ENCODE measurements at places on chromosomes 4 and X.

- no peak for DNase-seq
Measured at GRCh38 chr4:70920592-70920991, 18.4 kb downstream of the MOB1B start.

DNA sequence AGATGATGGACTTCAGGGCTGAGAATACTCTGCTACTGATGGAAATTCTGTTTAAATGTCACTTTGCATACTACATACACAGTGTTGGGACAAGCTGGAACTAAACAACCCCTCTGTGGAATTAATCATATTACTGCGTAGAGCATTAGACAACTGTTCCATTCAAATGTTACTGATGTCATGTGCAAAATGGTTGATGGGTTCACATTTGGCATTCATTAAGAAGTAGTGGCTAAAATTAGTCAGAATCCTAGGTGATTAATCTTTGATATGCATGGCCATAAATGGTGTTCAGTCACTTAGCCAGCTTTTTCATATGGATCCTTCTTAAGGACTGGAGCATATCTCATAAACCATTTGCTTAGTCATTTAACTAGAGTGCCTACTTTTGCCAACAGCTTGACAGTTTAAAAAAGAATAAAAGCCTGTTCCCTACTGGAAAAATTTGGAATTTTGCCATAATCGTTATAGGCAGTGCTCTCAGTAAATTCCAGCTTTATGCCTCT, 105.2 kb downstream of the RNF150 start:
- DNase-seq: no peak

DNA sequence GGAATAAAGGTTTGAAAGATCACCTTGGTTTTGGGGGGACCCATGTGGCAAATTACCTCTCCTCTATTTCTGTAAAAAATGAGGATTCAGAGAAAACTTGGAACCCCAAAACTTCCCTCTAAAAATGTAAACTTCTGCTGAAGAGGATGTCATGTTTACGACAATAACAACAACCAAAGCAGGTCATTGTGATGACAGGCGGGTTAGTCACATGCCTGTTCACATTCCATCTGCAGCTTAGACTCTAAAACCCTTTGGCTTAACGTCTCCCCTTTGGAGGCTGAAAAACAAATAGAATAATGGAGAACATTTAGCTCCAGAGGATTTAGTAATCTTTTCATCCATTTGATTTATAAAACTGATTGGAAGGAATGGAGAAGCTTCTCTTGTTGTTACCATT, 75.0 kb upstream of the FAM9C start:
- DNase-seq: no peak

- no peak for DNase-seq
Measured at GRCh38 chr4:127007305-127007704, 625.5 kb upstream of the INTU start.

DNA sequence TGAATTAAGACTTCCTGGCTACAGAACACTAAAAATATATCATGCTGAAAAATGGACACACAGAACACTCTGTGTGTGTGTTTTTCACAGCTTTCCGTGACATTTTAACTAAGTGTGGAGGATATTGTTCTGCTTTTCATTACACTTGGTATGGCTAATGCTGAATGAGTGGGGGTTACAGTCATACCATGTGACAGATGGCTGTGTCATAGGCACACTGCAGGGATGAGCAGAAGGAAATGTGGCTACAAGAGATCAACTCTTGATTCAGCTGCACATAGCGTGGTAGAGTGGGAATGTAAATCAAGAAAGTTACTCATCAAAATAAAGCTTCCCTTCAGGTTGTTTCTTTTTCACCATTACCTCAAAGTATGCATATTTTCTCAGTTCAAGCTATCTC, 669.8 kb downstream of the IQCM start:
- DNase-seq: no peak

GRCh38 chr4:152162331-152162697, 373.6 kb downstream of the FBXW7 start:
- no peak for DNase-seq

- no peak for DNase-seq
Measured at GRCh38 chr4:974668-975067, 1.3 kb upstream of the DGKQ start.

- DNase-seq: no peak
Measured at GRCh38 chrX:150329282-150329681, 33.8 kb upstream of the MAMLD1 start.

DNA sequence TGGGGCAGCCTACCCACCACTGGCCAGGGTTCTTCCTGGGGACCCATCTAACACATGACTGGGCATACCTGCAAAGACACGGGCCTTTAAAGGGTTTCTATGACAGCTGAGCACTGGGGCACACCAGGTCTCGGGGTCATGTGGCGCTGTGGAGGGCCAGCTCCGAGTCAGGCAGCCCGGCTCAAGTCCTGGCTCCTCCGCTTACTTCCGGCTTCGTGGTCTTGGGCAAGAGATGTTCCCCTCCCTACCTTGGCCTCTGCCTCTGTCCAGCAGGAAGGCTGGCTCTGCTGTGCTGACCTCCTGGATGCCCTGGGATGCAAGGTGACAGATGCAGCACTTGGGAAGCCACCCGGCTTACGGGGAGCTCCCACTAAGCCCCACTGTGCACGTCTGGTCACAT, 37.6 kb downstream of the HTRA3 start:
- no peak for DNase-seq

- DNase-seq: no peak
Measured at GRCh38 chr4:15381806-15382338, 46.0 kb upstream of the C1QTNF7 start.

DNA sequence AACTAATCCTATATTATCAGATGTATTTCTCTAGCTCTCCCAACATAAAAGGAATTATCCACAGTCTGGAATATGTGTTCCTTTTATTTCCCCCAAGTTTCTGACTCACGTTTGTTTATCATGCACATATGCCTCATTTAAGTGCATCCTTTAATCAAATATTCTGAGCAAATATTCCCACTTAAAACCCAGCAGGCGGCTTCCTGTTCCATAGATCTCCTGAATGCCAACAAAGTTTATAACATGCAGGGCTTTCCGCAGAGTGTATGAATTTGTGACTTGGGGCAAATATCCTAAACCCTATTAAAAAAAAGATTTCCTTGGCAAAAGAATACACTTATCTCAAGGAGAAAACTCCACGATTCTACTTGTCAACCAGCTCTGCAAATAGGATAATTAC, 16.9 kb downstream of the GLRA2 start:
- no peak for DNase-seq

- DNase-seq: no peak
Measured at GRCh38 chr4:113142351-113142750, 92.9 kb downstream of the ANK2 start.

DNA sequence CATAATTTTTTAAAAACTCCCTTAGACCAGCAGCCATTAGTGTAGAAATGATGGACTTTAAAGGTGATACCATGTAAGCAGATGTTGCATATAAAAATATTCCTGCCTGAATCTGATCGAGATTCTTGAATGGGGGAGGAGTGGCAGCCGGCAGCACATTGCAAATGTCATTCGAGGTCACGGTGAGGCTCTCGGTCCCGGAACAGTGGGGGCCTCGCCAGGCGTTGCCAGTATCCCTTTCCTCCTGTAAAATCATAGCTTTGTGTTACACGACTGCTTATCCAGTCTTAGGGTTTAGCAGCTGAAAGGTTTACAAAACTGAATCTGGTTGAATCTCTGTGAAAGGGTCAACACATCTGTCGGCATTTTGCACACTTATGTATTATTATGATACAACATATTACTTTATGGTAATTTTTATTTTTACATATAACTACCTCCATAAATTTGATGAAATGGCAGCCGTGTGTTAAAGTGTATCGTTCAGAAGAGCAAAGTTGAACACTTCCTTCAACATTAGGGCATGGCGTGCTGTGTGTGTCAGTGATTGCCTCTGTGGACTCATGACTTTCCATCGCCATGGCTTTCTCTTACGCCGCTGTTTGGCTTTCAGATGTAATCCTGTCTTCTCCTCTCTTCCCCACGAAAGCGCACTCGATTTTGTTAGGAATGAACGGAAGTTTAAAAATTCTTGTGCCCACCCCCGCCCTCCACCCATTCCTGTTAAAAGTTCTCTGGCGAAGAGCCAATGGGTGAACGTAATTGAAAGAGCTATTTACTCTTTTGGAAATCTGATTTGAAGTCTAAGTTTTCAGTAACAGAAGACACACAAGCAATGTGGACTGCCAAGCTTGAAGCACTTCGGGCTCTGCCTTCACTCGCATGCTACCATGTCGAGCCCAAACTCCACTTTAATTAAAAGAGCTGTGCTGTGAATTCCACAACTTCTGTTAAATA, 114.8 kb downstream of the STOX2 start:
- DNase-seq: no peak

- no peak for DNase-seq
Measured at GRCh38 chr4:94271248-94271647, 63.6 kb downstream of the SMARCAD1 start.

GRCh38 chr4:185600801-185601434, 65.6 kb upstream of the PDLIM3 start:
- no peak for DNase-seq

DNA sequence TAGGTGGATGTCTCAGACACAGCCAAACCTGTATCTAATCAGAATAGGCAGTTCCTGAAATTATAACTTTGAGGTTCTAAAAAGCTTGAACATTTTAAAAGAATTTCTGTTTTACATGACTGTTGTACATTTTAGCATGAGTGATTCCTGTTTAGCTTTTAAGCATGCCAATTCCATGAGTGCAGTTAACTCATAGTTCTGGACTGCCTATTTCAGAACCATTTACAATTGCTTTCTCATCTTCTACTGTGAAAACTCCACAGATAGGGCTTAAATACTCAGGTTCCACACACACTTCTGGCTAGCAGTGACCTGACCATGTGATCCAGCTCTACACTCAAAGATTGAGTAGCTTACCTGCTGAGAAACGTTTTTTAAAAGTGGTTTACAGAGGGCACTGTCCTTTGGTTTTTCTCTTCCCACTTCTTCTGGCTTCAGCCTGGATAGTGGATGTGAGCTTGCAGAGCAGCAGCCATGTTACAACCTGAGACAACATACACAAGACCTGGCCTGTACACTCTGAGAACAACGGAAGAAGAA, 280.8 kb downstream of the ANKRD50 start:
- no peak for DNase-seq

GRCh38 chr4:10172278-10172921, 55.8 kb upstream of the WDR1 start:
- no peak for DNase-seq

DNA sequence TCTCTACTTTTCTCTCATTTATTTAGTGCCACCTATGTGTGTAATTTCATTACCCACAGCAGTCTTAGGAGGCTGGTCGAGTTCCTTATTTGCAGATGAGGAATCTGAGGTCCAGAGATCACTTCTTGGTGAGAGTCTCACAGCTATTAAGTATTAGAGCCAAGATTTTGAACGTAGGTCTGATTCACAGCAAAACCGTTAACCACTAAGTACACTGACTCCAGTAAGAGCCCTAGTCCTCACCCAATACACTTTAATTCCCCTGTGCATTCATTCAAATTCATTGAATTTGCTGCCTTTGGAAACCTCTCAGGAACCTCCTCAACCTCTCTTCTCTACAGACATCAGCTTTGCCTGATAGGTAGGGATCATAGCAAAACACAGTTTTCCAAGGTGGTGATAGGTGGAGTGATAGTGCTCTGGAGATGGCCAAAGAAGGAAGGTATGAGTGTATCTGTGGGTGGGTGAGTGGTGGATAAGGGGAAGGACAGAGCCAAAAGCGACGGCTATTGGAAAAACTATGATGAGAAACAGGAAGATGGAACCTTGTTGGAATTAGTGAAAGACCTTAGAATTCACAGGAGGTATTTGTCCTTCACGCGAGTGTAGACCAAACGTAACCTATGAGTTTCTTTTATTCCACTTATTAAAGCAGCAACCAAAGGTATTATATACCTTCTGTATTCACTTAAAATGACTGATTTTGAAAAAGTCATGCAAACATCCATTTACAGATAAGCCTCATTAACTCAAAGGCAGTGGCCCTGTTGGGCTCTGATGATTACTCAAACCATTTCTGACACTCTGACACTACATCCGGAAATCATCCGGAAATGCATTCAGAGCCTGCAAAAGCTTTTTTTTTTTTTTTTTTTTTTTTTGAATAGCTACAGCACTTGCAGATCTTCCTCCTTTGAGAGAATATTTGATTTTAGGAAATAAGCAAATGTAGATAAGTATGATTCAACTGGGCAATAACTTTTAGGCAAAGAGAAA, 6.3 kb downstream of the FMR1 start:
- no peak for DNase-seq

DNA sequence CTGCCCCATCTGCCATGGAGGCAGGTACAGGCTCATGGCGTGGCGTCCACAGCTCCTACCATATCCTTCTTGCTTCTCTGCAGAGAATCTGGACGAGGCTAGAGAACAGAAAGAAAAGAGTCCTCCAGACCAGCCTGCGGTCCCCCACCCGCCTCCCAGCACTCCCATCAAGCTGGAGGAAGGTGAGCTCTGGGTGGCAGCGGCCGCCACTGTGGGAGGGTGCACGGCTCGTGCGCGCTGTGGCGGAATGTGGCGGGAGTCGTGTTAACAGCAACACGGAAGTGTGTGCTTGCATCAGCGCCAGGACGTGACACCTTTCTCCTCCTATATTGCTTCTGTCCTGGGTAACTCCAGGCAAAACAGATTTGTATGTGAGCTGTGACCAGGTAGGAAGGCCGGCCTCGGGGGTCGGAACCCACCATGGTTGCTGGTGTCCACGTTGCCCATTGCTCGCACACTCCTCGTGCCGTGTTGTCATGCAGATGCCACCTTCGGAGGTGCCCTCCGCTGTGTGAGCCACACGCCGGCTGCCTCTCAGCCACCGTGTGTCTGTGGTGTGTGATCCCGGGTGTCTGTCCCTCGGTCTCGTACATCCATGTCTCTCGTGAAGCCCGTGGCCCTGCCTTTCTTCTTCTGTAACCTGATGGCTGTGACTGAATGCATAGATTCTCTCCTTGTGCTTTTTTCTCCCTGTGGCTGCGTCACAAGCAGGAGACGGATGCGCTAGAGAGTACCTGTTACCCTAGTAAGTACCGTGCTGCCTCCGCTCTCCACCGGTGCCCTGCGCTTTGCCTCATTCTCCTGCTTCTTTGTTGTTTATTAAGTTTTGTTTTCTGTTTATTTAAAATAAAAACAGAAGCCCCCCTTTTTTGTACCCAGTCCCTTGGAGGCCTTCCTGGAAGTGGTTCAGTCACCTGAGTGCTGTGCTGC, 37.0 kb downstream of the NOP14 start:
- no peak for DNase-seq

GRCh38 chr4:162732876-162733275, 433.8 kb downstream of the NAF1 start:
- DNase-seq: no peak

DNA sequence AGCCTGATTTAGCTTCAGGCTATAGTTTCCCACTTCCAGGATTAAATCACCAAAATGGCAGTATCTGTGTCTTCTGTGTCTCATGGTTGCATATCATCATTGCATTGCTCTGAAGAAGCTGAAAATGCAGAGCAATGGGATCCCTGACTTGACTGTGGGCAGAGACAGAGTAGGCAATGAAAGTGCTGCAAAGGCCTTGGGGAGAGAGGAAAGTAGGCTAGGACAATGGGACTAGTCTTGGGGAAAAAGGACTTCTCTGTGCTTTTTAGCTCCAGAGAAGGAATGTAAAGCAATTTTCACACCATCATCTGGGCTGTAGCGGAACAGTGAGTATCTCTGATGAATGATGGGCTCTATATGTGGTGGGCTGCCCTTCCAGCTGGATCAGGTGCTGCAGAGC, 202.5 kb downstream of the LDB2 start:
- no peak for DNase-seq
